ENCODE measurements at places on chromosomes 5 and 9.

DNA sequence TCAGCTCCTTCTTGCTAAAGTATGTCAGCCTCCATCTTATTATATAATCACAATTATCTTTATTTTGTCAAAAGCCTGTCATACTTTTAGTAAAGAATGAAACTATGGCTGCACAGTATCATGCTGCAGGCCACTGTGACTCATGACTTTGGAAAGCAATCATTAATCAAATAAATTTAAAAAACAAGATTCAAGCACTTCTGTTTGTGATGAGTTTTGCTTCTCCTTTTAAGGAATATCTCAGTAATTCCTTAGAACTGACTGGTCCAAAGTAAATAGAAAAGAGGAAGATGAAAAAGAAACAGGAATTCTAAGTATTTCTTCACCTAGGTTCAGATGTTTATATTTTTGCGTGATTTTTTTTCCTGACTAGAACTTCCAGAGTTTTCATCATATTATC lies 83.1 kb downstream of the EDIL3 start:
- DNase-seq: no peak

DNA sequence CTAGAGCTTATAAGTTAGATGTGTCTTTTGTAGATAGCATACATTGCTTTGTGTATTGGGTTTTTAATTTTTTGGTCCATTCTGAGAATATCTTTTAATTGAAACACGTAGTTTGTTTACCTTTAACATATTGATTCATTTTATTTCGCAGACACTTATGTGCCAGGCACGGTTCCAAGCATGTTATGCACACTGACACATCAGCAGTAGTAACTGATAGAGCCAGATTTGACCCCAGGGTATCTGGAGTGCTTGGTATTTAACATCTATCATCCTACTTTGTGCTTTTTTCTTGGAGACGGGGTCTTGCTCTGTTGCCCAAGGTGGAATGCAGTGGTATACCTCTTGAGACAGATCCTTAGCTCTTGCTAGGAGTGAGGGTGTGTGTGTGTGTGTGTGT lies 71.9 kb downstream of the USP20 start:
- no peak for DNase-seq

DNA sequence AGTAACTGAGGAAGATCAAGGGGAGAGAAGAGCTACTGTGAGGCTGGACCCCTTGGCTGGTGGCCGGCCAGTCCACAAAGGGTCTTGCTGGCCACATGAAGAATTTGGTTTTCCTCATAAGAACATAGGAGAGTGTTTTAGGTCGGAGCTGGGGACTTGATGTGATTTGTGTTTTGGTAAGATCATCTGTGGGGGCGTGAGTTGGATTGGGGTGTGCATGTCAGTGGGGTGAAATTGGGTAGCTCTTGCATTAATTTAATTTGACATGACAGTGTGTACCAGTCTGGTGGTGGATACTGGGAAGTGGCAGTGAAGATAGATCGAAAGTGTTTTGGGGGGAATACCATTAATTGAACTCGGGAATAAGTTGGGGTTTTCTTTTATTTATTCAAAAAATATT lies 8.6 kb downstream of the PAM start:
- no peak for DNase-seq

DNA sequence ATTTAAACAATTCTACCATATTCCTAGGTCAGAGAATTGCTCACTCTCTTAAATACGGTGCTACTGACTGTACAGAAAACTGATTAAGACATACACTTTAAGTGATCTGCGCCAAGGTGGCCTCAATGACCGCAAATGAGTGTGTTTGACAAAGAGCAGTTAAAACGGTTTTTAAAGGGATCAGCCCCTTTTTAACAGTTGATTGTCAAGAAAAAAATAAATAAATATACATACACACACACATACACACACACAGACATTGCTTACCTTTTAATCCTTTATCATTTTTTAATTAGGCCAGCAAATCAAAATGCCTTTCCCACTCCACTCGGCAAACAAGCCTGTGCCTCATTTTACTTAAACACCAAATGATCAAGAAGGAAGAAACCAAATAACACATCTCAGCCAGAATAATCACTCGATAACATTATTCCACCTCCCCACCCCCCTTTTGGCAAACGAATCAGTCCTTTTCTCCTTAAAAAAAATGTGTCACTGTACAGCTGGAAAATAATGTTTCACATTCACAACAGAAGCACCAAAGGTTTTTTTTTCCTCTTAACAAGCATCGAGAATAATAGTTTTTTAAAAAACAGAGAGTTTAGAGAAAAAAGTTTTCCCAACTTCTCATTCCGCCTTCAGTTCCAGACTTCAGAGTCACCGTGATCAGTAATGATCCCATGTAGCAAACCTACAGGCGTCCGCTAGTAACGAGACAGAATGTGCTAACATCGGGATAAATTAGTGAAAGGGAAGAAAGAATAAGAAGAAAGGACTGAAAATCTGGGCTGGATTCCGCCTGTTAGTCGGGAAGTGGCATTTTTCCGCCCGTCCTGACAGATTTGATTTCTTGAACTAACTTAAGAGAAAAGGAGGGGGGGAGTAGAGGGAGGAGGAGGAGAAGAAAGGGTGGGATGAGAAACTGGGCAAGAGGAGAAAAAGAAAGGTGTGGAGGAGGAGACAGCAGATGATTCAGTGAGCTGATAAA lies at the start of gene ZNF608:
TSS of gene ZNF608 (minus strand) at position 712 of the 988 bp plus-strand sequence. CDS start 1,650 bp downstream, outside the sequence.
- no peak for DNase-seq

DNA sequence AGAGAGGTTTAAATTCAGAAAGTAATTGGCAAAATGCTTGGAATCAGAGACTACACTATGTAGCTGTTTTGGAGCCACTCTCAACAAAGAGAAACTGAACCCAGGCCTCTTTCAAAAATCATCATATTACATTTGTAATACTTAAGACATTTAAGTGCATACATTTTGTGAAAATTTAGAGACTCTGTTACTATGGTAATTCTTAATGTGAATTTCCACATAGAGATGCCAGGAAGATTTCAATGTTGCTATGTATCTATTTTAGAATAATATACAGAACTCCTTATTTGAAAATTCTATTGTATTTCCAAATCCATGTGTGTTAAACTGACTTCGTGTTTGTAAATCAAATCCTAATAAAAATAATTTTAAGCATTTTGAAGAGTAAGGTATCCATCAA lies 1260.9 kb upstream of the C9orf72 start:
- no peak for DNase-seq

- no peak for DNase-seq
Observed at GRCh38 chr5:97046270-97046982, 96.0 kb downstream of the LIX1 start.
